AG09309 (cell line): ENCODE measurements at places on chromosomes 6 and 20.

GRCh38 chr6:134651519-134651918 is 298.4 kb downstream of the ALDH8A1 start:
- no peak for DNase-seq

DNA sequence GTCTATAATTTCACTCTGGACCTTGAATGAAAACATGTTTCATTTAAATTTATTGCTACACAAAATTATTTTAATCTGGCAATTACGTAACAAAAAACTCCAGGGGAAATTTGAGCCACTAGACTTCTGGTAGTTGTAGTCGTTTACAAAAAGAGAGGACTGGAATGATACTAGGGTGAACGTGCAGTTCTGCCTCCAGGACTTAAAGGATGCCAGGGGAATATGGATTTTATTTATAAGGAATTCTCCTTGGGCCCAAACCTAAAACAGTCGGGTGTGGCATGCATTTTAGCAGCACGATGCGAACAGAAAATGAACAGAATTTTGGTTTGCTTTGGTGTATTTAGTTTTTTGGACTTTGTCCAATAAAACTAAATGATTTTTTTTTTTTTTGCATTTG is 76.9 kb downstream of the PRL start:
- DNase-seq: no peak

GRCh38 chr6:169828176-169828575 is 76.8 kb downstream of the ERMARD start:
- no peak for DNase-seq

GRCh38 chr20:25011261-25011660 is 18.7 kb upstream of the APMAP start:
- no peak for DNase-seq

GRCh38 chr20:14526891-14527290 is 189.5 kb upstream of the FLRT3 start:
- no peak for DNase-seq

DNA sequence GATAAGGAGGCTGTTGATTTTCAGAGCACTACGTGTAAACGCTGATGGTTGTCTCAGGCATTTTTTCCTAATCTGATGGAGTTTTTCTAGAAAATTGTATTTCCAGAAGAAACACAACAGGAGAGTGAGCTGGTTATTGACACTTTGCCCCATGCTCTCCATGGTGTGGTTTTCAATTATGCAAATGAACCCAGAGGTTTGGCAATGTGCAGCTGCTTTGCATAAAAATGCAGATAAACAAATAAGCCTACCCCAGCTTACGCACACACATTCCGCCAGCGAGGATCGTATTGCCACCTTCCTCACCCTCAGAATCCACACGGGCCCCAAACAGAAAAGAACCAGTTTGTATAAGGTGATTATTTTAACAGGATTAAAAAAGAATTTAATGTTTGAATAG is 45.1 kb upstream of the FRMD1 start:
- no peak for DNase-seq

GRCh38 chr6:81938014-81938856 is 185.8 kb upstream of the TENT5A start:
- DNase-seq: peak; percentile 82

DNA sequence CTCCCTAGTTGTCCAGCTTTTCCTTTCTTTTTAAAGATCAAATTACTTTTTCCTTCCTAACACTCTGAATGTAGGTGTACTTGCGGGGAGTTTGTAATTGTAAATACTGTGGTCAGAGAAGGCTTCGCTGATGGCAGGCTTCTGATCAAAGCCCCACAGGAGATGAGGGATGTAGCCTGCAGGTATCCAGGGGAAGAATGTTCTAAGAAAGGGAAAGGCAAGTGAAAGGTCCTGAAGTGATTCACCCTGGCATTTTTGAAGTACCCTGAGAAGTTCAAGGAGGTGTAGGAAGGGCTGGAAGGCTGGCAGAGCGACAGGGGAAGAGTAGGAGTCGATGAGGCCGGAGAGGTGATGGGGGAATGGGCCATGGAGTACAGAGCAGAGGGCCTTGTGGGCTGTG is 38.2 kb upstream of the CCN6 start:
- no peak for DNase-seq

- no peak for DNase-seq
These were observed 23.5 kb upstream of the BACH2 start for GRCh38 chr6:90319979-90320685.

DNA sequence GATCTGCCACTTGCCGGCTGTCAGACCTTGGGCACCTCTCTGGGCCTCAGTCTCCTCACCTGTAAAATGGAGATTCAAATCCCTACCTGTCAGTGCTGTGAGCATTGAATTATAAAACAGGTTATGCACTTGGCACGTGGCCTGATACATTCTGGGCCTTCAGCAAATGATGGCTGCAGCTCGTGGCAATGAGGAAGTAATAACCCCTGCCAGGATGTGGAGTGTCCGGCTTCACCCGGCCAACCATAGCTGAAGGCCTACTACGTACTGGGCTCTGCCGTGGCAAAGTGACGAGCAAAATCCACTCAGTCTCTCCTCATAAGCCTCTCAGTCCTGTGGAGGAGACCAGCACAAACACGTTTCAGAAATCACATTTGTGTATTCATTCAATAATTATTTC is 10.9 kb upstream of the VSTM2L start:
- DNase-seq: no peak

DNA sequence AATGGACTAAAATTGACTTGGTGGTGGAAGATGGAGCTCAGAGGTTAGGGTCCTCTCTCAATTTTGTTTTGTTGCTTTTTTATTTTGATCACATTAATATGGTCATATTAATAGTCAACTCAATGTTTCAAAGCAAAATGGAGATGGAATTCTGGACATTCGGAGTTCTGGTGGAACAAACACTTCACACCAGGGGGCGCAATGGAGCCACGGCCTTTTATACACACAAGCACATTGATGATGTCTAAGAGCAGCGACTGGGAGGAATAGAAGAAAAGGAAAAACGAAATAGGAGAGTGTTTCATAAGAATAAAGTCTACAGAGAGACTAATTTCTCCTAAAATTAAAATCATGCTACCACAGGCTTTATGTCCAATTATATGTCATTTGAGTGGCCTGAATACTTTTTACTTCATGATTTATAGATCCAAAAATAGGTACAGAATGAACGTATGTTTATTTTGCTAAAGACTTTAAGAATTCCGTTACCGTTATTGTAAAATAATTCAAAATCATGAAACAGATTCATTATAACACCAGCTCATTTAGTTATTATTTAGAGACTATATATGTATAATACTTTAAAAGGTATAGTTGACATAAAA is 197.6 kb upstream of the SASH1 start:
- peak; percentile 21 for DNase-seq

- no peak for DNase-seq
These were observed 2.1 kb downstream of the KHDC3L start for GRCh38 chr6:73364549-73364948.

GRCh38 chr6:143276436-143276835 is 174.1 kb downstream of the ADAT2 start:
- no peak for DNase-seq

DNA sequence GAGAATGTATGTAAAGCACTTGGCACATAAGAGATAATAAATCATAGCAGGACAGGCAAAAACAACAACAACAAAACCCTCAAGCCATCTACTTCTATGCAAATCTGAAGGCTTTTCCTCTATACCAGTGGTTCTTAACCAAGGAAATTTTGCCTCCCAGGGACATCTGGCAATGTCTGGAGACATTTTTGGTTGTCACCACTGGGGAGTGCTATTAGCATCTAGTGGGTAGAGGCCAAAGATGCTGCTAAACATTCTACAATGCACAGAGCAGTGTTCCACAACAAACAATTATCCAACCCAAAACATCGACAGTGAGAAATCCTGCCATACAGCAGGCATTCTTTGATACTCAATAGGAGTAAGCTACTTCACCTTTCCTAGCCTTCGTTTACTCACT is 28.2 kb downstream of the NDRG3 start:
- DNase-seq: no peak

- no peak for DNase-seq
These were observed 61.3 kb downstream of the DST start for GRCh38 chr6:56581296-56581925.

DNA sequence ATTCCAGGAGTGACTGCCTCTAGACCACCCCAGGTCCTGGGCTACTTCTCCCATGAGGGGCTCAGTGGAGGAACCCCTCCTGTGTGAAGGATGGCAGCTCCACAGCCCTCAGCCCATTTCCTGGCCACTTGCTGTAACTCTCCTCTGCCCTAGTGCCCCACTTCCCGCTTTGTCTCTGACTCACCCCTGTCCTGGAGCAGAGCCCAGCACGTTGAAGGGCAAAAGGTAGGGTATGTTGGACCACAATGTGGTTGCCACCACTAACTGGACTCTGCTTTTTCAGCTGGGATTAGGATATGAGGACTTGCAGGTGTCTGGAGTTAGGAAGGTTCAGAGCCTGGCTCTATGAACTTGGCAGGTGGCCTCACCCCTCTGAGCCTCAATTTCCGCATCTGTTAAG is 2.4 kb downstream of the MYBL2 start:
- DNase-seq: no peak

GRCh38 chr6:113162739-113163138 is 694.4 kb upstream of the MARCKS start:
- no peak for DNase-seq

DNA sequence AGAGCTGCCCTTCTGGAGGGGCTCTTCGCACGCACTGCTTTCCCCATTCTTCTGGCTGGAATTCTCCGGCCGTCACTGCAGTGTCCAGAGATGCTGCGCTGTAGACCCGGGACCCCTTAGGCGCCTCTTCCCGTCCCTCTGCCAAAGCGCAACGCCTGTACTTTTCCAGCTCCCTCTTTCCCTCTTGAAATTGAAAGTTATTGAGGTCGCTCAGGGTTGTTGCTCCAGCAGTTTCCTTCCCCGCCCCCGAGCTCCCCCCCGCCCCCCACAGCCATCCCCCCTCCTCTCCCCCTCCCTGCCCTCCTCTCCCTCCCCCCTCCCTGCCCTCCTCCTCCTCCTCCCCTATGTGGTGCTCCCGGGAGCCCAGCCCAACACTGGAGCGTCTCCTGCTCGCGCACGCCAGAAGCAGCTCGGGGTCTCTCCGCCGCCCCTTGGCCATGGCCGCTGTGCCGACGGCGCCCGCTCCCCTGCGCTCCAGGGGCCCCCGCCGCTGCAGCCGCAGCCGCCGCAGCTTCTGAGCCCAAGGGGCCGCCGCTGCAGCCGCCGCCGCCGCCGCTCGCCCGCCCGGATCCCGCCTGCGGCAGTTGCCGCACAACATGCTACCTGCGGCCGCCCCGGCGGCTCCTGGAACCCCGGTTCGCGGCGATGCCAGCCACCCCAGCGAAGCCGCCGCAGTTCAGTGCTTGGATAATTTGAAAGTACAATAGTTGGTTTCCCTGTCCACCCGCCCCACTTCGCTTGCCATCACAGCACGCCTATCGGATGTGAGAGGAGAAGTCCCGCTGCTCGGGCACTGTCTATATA is at the start of gene RSPO3:
Gene RSPO3, plus strand, starts transcription at position 374 of the 804 bp plus-strand sequence. CDS start 522 bp downstream, outside the sequence.
- DNase-seq: no peak

DNA sequence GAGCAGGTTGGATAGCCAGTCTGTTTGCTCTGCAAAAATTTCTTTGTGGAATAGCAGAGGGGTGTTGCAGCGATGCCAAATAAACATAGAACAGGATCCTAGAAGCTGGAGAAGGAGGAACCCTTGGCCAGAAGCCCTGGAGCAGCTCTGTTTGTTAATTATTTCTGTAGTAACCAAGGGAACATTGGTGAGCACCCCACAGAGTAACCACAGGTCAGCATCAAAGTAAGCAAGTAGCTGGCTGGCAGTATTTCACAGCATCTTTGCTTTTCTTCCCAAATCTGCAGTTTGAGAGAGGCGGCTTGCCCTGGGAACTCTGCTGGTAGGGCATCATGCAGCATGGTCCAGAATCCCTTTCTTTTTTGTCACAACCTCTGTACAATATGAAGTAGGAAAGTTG is 12.7 kb upstream of the APMAP start:
- DNase-seq: no peak

GRCh38 chr20:56730996-56731395 is 101.9 kb downstream of the TFAP2C start:
- DNase-seq: no peak

GRCh38 chr6:24761193-24761835 is 13.4 kb upstream of the GMNN start:
- DNase-seq: no peak

GRCh38 chr20:31565699-31566318 is 39.3 kb upstream of the ID1 start:
- no peak for DNase-seq

DNA sequence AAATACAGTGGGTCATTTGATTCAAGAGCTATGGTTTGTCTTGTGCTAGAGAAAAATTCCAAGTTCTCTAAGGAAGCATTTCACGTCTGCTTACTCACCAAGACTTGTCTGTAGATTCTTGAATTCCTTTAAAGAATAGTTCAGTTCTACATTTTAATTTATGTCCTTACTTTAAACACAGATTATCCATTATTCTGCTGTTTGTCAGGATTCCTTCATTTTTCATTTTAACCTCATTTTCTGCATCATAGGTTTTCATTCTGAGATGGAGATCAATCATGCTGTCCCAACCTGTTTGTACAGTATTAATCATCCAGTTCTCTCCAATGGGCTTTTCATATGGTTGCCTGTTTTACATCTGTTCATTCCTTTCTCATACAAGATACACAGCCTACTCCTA is 24.5 kb upstream of the POPDC3 start:
- DNase-seq: no peak

DNA sequence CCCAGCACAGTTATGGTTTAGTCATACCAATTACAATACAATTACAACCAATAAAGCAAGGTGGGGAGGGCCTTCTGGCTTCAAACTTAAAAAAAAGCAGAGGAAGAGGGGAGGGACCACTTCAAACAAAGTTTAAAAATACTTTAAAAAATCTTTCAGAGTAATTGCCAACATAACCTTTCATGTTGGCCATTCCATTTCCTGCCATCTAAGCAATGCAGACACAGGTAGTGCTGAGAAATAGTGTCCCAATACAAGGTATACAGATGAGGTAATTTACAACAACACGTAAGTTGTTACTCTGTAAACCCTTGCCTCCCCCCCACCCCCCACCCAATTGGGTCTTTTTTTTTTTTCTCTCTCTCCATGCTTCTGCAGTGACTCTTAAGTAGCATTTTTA is 18.8 kb upstream of the TBC1D20 start:
- no peak for DNase-seq
